ENCODE measurements at places on chromosomes 3 and 15.
A peak's percentile ranks its signal among the peaks of the same experiment; 100 is the strongest.

DNA sequence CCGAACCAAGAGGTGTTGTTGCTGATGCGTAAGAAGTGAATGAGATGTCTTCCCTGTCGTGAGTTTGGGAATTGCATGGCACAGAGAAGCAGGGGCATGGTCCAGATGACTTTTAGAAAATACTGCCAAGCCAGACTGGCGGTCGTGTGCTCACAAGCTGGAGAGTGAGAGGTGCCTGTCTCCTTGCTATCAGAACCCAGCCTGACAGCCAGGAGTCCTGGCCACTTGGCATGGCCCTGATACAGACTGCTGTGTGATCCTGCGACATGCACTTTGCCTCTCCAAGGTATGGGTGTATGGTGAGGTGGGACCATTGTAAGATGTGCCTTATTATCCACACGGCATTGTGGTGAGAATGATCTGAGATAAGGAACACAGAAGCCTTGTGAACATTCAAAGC lies 93.0 kb downstream of the SMAD3 start:
- DNase-seq = no peak

GRCh38 chr3:172856795-172857742 lies 106.5 kb downstream of the ECT2 start:
- DNase-seq = peak; percentile 8

- DNase-seq = no peak
Observed at GRCh38 chr15:45544266-45545023, 21.9 kb upstream of the SLC30A4 start.

GRCh38 chr3:176106380-176106779 lies 1090.9 kb downstream of the TBL1XR1 start:
- DNase-seq = no peak

DNA sequence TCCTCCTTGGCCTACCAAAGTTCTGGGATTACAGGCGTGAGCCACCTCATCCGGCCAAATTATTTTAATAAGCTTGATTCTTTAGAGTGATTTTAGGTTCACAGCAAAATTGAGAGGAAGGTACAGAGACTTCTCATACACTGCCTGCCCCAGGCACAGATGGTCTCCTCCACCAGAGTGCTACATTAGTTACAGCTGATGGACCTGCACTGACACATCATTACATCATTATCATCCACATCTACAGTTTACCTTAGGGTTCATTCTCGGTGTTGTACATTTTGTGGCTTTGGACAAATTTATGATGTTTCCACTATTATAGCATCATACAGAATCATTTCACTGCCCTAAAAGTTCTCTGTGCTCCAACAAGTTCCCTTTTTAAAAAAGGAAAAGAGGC lies 4.4 kb upstream of the VPS8 start:
- DNase-seq = no peak

- DNase-seq = no peak
Observed at GRCh38 chr15:50726315-50726714, 39.2 kb downstream of the SPPL2A start.

- DNase-seq = no peak
Observed at GRCh38 chr15:39304201-39304841, 276.6 kb upstream of the THBS1 start.

All from transverse colon (tissue), 4 donors.